NCI-H446 treated with DMSO at 0.1 percent for 48 hours (cell line): ENCODE measurements at places on chromosomes 12 and 14.

DNA sequence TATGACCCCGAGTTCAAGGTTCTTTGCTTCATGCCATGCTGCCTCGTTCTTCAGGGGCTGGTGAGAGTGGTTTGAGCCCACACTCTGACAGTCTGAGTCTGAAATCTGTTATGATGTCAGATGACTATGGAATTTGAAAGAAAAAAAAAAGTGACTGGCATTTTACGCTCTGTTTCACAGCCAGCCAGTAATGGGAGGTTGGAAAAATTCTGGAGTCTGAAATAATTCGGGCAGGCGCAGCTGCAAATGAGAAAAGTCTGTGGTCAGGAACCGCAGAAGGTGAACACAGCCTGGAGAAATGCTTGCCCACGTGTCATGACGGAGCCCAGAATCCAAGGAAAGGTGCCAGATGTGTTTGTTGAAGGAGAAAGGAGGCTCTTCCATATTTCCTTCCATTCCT is 269.8 kb upstream of the PWP1 start:
- no peak for DNase-seq

DNA sequence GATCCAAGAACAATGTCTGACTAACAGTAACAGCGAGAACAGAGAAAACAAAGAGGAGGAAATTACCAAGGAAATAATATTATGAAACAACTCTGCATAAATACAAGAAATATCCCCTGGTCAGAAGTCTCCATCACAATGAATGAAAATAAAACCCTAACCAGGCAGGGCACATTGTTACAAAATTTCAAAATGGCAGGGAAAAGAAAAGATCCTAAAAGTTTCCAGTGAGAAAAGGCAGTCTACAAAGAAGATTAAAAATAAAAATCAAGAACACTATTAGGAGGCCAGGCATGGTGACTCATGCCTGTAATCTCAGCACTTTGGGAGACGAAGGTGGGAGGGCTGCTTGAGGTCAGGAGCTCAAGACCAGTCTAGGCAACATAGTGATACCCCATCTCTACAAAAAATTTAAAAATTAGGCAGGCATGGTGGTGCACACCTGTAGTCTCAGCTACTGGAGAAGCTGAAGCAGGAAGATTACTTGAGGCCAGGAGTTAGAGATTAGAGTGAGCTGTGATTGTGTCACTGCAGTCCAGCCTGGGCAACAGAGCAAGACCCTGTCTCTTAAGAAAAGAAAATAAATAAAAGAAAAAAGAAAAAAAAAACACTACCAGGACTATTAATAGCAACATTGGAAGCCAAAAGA is 47.8 kb downstream of the FERMT2 start:
- DNase-seq: no peak

DNA sequence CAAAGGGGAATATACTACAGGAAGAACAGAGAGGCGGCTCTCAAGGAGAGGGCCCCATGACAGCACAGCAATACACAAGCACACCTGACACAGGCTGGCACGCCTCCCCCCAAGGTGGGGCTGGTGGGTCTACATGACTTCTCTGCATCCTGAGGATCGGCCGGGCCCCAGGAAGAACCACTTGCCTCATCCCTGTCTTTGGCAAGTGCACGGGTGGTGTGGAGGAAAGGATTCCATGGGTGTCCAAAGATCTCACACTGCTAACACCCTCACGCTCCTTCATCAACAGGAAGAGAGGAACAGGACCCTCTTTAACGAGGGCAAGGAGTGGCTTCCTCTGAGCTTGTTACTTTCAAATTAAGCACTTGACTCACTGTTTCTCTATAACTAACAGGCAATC is 7.3 kb downstream of the VAMP1 start:
- no peak for DNase-seq

- no peak for DNase-seq
Measured at GRCh38 chr12:119012179-119012578, 30.8 kb downstream of the SRRM4 start.

DNA sequence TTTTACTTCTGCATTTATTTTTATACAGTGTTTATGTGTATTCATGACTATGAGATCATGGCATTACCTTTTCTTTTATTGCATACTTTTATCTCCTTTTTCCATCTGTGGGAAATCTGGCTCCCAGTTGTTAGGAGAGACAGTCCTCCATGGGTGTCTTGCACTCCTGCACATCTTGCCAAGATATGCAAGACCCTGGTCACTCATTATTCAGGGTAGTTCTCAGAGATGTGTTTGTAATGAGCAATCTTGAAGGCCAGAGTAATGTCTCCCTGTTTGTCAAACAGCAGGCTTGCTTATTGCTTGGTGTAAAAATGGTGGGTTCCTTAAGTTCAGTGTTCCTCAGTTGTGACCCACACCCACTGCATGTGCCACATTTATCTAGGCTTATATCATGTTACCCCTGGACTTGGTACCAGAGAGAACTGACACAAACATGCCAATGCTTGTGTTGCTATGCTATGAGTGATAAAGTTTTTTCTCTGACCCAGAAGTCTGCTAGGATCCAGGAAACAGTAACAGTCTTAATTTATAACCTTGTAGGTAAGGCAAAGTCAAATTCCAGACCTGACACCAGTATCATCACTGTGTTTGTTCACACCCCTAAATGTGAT is 36.8 kb downstream of the PPHLN1 start:
- no peak for DNase-seq

DNA sequence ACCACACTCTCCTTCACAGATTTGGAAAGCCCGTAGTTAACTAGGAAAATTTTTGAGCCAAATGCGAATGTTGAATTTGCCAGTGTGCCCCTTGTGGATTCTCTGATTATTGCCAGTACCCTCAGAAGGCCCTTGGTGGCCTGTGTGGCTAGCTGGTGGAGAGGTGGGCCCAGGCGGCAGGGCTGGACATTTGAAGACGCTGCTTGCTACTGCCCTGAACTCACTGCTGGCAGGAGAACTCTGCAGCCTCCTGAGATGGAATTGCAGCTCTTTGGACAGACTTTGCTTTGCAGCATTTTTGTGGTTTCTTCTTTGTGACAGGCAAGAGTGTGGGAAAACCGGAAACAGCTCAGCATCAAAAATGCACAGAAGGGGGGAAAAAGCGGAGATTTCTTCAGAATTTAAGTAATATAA is 97.6 kb downstream of the TGFB3 start:
- DNase-seq: no peak

DNA sequence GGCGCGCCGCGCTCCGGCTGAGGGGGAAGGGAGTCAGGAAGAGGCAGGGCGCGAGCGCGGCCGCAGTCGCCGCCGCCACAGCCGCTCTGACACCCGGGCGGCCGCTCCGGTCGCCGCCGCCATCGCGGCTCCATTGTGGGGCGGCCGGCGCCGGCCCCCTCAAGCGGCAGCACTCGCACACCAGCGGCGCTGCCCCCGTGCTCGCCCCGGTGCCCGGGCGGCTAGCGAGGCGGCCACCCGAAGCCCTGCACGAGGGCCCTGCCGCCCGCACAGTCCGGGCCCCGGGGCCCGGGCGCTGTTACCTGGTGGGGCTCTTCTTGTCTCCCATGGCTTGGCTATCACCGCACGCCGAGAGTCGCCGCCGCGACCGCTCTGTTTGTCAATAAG is 202 bp downstream of the YAF2 start:
- no peak for DNase-seq

GRCh38 chr12:89176676-89177075 is 175.6 kb downstream of the DUSP6 start:
- no peak for DNase-seq

DNA sequence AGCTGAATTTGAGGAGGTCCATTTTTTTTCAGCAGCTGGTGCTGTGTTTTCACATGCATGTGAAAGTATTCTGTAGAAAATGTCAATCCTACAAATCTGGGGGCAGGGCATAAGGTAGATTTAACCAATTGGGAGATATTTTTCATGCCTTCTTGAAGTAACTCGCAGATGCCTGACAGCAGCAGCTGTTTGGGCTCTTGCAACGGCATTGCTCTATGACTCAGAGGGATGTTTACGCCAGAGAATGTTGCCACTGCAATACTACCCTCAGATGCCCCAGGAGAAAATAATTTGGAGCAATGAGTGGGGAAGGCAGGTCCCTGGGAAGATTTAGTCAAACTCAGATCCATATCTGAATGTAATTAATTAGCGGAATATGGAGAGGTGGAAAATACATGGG is 42.5 kb upstream of the MYBPC1 start:
- DNase-seq: peak; percentile 34

DNA sequence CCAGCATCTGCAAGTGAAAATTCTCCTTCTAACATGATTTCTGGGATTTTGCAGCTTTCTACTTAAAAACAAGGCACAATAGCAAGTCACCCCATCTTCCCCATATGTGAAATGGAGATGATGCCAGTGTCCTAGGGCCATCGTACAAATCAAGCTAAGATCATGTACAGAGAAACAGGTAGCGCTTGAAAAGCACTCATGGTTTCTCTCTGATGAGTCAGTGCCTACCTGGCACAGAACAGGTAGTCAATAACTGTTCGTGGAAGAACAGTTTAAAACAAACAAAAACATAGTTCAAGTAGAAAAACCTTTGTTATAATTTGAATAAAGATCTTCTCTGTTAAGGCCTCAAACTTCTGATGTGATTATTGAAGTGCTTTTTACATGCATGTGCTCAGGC is 46.9 kb downstream of the RAD52 start:
- no peak for DNase-seq

GRCh38 chr14:103232031-103232808 is 101.8 kb upstream of the EIF5 start:
- DNase-seq: no peak

DNA sequence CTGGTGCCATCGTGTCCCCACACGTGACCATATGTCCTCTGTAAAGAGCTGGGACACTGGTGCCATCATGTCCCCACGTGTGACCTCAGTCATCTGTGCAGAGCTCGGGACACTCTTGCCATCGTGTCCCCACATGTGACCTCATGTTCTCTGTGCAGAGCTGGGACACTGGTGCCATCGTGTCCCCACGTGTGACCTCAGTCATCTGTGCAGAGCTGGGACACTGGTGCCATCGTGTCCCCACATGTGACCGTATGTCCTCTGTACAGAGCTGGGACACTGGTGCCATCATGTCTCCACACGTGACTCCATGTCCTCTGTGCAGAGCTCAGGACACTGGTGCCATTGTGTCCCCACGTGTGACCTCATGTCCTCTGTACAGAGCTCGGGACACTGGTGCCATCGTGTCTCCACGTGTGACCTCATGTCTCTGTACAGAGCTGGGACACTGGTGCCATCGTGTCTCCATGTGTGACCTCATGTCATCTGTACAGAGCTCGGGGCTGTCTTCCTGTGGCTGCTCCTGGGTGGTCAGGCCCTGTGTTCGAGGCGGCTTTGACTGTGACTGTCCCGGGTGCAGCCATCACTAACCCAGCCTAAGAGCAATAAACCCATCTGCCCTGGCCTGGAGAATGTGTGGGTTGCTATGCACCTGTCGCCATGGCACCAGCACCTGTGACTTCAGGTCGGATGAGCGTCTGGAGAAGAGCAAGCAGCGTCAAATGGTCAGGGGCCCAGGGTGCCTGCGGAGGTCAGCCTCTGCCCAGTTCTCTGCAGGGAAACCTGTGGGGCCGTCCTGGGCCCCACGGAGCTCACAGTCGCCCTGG is 334.4 kb downstream of the ADGRD1 start:
- no peak for DNase-seq

- no peak for DNase-seq
Measured at GRCh38 chr14:76456200-76456599, 80.3 kb downstream of the ESRRB start.

DNA sequence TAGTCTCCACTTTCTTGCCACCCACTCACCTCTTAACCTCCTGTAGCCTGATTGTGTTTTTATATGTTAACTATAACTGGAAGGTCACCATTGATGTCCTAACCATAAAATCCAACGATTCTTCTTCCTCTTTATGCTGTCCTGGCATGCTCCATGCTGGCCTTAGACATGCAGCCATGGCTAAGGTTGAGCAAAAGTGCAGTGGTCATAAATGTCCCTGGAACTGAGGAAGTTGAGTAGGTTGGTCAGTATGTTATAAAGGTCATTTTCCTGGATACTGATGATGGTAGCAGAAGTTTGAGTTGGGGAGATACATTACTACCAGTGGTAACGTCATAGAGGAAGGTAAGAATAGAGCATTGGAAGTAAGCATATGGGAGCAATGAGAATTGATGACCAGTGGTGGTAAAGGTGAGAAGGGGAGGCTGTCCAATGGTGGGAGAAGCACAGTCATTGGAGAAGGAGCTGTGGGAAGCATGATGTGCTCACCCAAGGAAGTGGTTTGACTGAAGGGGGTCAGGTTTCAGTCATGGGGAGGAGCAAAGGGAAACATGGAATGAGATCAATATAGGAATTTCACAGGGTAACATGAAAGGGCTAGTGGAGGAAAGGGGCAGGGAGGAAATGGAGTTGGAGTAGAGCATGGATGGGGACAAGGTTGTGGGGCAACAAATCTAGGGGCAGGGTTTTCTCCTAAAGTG is 240.8 kb downstream of the DACT1 start:
- no peak for DNase-seq

DNA sequence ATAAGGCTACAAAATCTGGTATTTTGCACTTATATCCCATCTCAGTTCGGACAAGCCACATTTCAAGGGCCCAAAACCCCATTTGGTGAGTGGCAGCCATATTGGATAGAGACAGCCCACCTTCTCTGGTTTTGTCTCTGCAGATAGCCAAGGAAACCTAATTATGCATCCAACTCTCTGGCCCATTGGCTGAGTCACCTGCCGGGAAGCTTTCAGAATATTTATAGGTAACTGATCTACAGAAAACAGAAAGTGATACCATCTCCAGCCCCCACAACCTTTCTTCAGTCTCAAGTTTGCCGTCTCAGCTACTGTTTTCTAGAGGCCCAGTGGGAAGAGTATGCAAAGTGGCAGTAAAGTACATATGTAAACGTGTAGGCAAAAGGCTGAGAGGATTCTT is 33.7 kb upstream of the PPP1CC start:
- no peak for DNase-seq

DNA sequence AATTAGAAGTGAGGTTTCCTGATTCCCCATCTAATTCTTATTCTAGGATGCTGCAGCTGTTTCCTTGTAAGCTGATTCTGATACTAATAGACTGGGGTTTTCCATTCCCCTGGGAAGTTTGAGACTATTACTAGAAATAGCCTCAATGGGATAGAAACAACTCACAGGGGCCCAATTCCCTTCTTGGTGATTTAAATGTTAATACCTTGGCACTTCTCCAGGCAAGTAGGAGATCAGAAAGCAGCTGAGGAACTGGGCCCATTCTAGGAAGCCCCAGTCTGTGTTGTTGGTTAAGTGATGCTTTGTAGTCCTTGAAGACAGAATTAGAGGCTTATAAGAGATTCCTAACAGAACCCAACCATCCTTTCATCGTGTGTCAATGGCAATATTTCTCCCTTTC is 407.0 kb upstream of the SEL1L start:
- DNase-seq: no peak

- DNase-seq: no peak
Measured at GRCh38 chr14:68603533-68604360, 189.1 kb downstream of the ZFP36L1 start.

- DNase-seq: no peak
Measured at GRCh38 chr12:25052196-25052913, 103.5 kb upstream of the BCAT1 start.

DNA sequence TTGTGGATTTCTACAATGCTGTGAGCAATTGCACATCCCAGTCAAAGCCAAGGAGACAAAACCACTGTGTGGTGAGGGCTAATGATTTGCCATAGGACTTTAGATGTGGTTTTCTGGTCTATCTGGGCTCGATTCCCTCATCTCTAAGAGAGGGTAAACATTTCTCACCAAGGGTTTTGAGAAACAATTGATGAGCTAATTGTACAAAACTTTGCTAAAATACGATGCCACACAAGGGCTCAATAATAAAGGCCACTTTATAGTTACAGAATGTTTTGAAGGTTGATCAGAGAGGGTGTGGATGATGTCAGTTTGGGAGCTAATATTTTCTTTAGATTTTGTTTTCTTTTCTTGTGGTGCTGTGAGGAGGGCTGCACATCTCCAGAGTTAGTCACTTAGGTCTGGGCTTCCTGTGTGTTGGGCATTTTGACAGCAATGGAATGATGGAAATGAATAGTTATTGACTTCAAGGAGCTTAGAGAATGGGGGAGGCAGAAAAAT is 60.8 kb upstream of the SLC38A4 start:
- no peak for DNase-seq
